ENCODE measurements at places on chromosomes 12 and 14. TPM values are rescaled to one million over a fixed set of nuclear protein-coding genes. Genes with fewer than 3 reads are reported as not detected.

Gene SELPLG
- polyA plus RNA-seq = 4.0 TPM

Gene GNG2
- 99.1 TPM for polyA plus RNA-seq

Gene LYZ
- polyA plus RNA-seq = 42.8 TPM

Gene IFNG-AS1
- 0.12 TPM for polyA plus RNA-seq

Gene SIX4
- polyA plus RNA-seq = 6.8 TPM

Gene TOMM20L
- polyA plus RNA-seq = 0.55 TPM

Gene KRT83
- polyA plus RNA-seq = not detected

Gene NAB2
- polyA plus RNA-seq = 52.7 TPM

Gene SP1
- 78.4 TPM for polyA plus RNA-seq

Gene SIRT4
- 4.7 TPM for polyA plus RNA-seq

GRCh38 chr12:63995512-63995911, 151.0 kb downstream of the SRGAP1 start:
- no peak for DNase-seq

GRCh38 chr12:30923057-30923456, 3.5 kb upstream of the TSPAN11 start:
- DNase-seq = no peak

DNA sequence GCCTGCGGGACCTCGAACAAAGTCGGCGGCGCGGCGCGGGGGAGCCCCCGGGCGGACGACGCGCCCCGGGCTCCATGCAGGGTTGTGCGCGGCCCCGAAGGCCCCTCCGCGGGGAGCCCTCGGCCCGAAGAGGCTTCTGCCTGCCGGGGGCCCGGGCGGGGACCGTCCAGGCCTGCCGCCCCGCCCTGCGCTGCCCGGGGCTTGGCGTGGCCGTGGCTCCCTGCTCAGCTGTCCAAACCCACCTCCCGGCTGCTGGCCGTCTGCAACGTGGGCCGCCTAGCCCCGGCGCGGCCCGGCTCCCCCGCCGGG, 670 bp downstream of the DYRK2 start:
- no peak for DNase-seq

DNA sequence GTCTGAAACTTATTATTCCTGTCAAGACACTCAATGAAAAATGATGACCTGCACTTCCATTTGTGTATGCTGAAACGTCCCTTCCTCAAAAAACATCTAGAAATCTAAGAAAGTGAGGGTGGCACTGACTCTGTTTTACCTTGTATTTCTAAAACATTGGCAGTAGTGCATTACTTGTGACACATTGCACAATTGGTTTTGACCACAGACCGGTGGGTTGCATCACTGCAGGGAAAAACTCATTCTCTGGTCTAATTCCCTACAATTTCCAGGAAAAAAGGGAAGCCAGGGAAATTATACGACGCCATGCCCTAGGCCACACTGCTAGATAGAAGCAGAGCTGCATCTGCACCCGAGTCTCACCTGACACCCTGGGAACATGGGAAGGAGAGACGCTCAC, 156.7 kb downstream of the NTF3 start:
- DNase-seq = no peak

DNA sequence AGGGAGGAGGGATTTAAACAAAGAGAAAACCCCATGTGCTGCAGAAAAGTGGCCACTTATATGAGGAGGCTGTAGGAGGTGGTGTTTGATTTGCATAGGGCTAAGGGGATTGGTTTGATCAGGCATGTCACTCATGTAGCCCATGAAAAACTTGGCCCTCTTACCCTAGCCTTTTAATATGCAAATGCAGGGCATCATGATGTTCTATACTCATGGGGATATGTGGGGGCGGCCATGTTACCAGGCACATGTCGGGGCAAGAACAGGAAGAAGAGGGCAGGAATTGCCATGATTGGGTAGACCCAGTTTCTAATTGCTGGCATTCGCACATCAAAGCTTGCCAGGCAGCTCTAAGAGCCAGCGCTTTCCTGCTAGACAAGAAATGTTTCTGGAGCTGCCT, 28.8 kb downstream of the KLRK1 start:
- no peak for DNase-seq

DNA sequence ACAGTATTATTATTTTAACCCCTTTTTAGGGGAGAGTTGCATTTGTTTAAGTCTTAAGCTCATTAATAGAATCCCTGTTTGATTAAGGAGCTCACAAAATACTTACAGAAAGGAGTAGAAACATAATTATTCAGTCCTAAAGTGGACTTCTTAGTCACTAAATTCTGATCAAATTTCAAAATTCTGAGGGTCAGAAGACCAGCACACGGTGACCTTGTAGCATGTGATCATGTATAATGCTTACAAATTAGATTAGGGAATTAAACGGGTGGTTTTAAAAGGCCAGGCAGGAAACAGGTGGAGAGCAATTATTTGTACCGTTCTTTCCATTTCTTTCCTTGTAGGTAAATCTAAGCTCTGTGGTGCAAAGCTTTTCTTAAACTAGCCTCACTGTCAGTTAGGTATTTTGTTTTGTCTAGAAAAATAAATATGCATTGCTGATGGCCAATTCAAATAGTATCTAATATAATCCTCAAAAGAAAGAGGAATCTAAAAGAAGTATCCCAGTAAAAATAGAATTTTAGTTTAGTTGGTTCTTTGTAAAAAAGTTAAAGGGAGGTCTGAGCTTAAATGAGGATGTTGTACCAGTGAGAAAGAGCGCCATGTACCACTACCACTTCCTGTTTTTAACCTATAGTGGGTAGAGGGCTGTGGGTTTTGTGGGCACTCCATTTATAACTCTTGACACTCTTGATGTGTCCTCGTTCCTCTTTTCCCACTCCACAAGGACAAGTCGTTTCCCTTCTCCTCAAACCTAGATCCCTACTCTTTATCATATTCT, 51.1 kb downstream of the SLC38A1 start:
- no peak for DNase-seq

DNA sequence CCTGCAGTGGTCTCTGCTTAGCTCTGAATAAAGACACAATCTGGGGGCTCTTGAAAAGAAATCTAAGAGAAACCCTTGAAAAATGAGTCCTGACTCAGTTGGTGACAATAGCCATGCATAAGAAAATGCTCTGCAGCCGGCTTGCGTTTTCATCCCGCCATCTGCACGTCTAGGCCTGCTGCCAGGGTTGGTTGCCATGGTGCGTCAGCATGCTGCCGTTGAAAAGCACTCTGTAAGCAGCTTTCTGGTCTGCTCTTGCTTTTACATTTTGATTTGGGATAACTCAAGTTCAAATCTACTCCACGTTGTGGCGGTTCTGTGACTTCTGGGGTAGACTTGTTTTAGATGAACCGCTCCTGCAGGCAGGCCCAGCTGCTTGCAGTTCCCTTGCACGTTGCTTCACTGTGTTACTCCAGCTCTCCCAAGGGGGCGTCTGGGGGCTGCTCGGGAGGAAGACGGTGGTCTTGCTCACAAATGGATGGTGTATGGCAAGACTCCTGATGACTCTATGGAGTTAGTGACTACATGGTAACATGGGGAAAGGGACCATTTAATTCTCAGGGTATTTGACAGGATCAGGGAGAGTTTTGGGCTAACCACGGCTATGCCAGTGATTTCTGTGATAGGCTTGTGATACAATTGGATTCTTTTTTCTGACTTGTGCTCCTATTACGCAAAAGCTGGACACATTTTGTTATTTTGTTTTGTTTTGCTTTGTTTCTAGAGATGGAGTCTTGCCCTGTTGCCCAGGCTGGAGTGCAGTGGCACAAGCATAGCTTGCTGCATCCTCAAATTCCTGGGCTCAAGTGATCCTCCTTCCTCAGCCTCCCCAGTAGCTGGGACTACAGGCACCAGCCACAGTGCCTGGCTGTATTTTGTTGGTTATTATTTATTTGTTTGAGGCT, 15.8 kb downstream of the WNT5B start:
- DNase-seq = peak; percentile 88

DNA sequence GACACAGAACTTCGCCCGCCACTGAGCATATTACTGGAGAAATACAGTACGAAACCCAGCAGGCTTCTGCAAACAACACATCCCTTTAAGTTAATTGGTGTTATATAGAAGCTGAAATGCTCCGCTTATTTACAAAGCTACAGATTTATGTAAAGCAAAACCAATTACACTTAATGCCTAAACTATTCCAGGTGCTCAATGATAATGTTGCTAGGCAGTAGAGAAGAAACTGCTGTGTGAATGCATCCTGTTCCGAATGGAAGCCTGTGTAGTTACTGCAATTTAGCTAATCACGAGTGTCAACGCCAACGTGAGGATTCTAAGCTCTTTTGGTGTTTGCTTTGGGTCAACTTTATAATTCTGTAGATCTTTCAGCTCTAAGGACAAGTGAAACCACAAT, 89.8 kb downstream of the SLC15A5 start:
- no peak for DNase-seq

DNA sequence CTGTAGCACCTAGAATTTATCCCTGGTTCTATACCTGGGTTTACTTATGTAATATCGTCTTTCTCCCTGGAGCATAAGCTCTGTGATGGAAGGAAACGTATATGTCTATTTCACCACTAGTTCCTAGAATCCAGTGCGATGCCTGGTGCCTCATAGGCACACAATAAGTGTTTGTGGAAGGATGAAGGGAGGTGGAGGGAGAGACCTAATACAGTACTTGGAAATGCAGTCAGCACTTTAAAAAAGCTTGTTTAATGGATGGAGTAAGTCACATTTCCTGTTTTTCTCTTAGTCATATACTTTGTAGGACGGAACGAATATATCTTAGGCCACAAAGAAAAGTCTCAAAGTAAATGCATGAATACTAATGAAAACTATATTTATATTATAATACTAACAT, 186.5 kb upstream of the HMGA2 start:
- DNase-seq = no peak

DNA sequence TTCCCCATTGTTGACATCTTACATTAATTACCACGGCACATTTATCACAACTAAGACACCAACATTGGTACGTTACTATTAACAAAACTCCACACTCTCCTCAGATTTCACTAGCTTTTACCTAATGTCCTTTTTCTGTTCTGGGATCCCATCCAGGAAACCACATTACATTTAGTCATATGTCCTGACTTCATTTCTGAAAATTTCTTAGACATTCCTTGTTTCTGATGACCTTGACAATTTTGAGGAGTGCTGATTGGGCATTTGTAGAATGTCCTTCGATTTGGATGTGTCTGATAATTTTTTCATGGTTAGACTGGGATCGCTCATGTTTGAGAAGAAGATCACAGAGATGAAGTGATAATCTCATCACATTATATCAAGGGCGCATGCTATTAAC, 34.6 kb upstream of the ACSM4 start:
- DNase-seq = no peak

- DNase-seq = peak; percentile 38
Observed at GRCh38 chr14:70714055-70714550, 72.4 kb downstream of the TTC9 start.

DNA sequence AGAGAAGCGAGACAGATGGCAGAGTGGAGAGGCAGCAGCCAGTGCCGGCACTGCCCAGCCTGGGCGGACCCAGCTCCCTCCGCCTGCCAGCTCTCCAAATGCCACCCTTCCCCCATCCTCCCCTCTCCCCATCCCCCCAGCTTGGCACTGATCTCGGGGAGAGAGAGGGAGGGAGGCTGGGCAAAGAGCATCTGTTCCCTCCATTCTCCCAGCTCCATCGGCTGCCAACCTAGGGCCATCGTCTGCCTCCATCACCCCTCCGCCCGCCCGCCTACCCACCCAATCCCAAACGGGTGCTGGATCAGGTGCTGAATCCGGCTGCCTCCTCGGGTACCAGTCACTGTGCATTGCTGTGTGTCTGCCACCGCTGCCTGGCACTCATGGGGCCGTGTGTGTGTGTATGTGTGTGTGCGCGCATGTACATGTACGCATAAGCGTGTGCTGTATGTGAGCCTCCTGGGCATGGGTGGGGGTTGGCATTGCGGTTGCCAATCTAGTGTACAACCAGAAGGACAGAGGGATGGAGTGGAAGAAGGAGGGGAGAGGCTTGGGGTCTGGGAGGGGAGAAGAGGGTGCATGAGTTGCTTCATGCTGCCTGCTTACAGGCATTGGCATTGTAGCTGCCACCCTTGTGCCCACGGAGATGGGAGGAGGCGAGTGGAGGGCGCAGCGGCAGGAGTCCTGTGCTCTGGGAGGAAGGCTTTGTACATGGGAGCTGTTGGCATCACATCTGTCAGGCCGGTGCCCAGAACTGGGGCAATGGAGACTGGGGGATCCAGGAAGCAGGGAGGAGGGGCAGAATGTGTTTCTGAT, 38.4 kb downstream of the ZFHX2 start:
- DNase-seq = no peak

DNA sequence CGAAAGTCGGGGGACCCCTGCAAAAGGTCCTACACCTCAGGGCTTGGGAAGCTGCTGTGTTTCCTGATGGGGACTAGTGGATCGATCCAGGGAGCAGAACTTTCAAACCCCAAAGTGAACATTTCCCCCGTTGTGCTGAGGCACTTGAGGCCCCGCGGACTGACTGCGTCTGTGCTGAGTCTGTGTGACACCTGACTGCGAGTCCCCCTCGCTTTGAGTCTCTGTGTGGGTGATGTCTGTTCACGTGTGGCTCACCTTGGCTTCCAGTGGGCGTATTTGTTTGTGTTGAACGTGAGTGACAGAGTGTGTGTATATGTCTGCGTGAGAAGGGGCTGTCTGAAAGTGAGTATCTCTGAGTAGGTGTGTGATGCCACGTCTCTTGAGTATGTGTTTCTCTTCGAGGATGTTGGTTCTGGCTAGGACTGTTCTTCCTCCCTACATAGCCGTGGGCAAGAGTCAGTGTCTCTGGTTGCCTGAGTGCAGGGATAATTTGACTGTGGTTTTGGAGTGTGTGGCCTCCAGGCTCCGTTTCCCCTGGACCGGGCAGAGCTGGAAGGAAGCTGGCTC, 1.3 kb downstream of the TEAD4 start:
- DNase-seq = no peak

GRCh38 chr14:55901291-55901690, 216.9 kb upstream of the PELI2 start:
- DNase-seq = no peak

Measured in right lung (tissue), 10 donors.